Esophagus muscularis mucosa (tissue), 4 donors: ENCODE measurements at places on chromosomes 1 and 21.

GRCh38 chr1:160005070-160005469, 26.7 kb downstream of the PIGM start:
- no peak for DNase-seq

DNA sequence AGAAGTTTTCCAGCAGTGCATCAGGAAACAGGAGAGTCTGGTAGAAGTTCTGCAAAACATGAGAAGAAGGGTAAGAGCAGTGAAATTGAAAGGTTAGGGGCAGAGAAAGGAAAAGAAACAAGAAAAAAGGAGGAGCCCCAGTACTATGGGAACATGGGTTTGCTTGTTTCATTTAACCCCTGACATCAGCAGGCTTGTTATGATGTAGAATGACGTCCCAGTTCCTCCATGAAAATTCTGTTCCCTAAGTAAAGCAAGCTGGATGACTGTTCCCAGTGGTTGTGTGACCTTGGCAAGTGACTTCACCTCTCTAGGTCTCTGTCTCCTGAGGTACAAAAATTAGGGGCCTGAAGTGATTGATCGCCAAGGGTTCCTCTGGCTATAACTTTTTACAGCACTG, 268.7 kb upstream of the SGIP1 start:
- DNase-seq: no peak

DNA sequence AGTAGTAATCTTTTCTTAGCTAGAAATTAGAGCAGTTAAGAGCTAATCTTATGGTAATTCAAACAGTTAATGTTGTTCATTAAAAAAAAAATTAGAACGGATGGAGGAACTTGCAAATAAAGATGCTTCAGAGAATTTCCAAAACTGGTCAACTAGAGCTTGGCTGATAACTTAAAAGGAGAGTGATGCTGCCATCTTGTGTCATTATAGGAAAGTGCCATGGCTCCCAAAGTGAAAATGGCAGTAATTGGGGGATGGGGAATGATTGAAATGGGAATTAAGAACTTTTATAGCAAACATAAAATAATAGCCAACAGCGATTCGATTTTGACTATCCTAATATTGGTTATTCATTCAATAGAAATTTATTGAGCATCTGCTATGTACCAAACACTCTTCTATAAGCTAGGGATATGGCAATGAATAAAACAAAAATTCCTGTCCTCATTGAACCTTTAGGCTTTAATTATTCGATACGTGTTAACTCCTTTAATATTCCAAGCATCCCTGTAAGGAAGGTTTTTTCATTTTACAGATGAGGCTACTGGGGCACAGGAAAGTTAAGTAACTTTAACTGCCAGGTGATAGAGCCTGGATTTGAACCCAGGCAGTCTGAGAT, 5.7 kb upstream of the PLPP3 start:
- DNase-seq: no peak

GRCh38 chr1:183543619-183544204, 46.5 kb downstream of the NCF2 start:
- DNase-seq: no peak

- DNase-seq: no peak
These were observed 17.9 kb downstream of the SYT6 start for GRCh38 chr1:114135786-114136185.

- DNase-seq: no peak
These were observed 72.0 kb downstream of the MIS18A start for GRCh38 chr21:32206631-32207405.

DNA sequence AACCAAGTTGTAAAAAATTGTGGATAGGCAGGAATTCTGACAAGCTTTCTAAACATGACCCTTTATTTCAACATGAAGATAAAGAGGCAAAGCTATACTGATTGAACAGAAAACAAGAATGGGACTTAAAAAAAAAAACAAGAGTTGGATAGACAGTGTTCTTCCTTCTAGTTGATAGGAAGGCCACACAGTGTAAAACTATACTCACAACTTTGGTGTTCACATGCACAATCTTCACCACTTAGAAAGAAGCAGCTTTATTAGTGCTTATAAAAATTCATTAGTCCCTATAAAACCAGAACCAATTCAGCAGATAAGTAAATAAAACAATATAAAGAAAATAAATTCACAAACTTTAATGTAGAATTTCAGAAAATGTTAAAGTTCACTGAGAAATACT, 101.8 kb downstream of the AKT3 start:
- no peak for DNase-seq

DNA sequence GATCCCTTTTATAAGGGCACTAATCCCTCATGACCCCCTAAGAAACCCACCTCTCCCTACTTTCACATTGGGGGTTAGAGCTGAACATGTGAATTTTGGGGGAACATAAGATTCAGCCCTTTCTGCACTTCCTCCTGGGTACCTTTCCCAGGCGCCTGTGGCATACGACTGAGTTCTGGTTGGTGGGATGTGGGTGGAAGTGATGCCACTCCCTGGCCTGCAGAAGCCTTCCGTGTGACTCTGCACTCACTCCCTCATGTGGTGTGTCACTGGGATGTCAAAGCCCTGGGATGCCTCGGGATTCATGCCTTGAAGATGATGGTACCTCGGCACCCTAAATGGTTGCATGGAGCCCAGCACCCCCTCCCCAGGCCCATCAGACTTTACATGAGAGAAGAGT, 28.3 kb upstream of the VASH2 start:
- no peak for DNase-seq

- no peak for DNase-seq
These were observed 366.7 kb downstream of the HHIPL2 start for GRCh38 chr1:222181191-222181590.

DNA sequence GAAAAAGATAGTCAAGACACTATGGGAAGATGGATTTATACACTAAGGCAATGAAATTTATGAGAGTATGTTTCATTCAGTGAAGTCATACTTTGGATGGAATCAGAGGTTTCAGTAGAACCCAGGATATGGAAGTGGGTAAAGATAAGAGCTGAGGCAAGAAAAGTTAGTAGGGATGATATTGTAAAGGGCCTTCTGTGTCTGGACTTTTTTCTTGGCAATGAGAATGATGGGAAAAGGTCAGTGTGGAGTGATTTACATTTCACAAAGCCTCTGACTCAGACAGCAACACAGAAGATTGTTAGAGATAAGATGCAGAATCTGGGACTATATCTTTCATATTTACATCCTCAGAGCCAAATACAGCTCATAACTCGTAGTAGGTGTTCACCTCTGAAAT, 32.1 kb downstream of the SH3BGR start:
- no peak for DNase-seq
